T-cell (primary cell): ENCODE measurements at places on chromosomes 11 and 22. TPM values are rescaled to one million over a fixed set of nuclear protein-coding genes. Genes with fewer than 3 reads are reported as not detected.

- H3K27me3 ChIP-seq: no peaks in the 10 kb centered on the region
- no peaks in the 10 kb centered on the region for H3K4me1 ChIP-seq
- DNase-seq: no peak
- no peaks in the 10 kb centered on the region for H3K36me3 ChIP-seq
- H3K4me3 ChIP-seq: no peak overlapping the region
Observed at GRCh38 chr11:84558085-84558905, 1068.8 kb downstream of the DLG2 start.

DNA sequence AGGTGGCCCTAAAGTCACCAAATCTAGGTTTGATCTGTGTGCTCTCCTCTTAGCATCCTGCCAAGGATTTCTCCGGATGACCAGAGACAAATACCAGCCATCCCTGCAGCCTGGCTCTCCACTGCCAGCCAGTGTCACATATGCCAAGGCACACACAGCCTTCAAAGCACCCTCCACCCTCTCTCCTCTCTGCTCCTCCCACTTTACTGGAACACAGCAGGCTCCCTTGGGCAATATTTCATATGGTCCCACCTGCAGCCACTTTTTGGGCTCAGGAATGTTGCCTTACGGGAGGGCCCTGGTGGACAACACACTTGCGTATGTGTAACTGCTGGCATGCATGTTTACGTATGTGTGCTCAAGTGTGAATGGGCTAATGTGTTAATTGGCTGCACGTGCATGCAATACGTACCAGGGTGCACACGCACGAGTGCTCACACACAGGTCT lies 183.9 kb downstream of the CEP164 start:
- DNase-seq: no peak
- H3K4me3 ChIP-seq: no peak overlapping the region
- no peak overlapping the region for H3K27ac ChIP-seq
- peaks cover 51% of the 10 kb centered on the region for H3K27me3 ChIP-seq
- no peaks in the 10 kb centered on the region for H3K4me1 ChIP-seq

- no peak overlapping the region for H3K27ac ChIP-seq
- H3K4me3 ChIP-seq: no peak overlapping the region
- DNase-seq: peak; percentile 29
Observed at GRCh38 chr22:36486619-36487384, 5.4 kb upstream of the TXN2 start.

- H3K27ac ChIP-seq: no peak overlapping the region
- no peaks in the 10 kb centered on the region for H3K36me3 ChIP-seq
- no peaks in the 10 kb centered on the region for H3K4me1 ChIP-seq
Observed at GRCh38 chr11:121696177-121696871, 243.6 kb upstream of the SORL1-AS1 start.

- no peaks in the 10 kb centered on the region for H3K27me3 ChIP-seq
- H3K4me3 ChIP-seq: no peak overlapping the region
- no peak for DNase-seq
- no peaks in the 10 kb centered on the region for H3K4me1 ChIP-seq
Observed at GRCh38 chr22:44543362-44543761, 45.3 kb upstream of the RTL6 start.

- H3K36me3 ChIP-seq: no peaks in the 10 kb centered on the region
- H3K27me3 ChIP-seq: peaks cover 13% of the 10 kb centered on the region
- no peak overlapping the region for H3K4me3 ChIP-seq
- H3K27ac ChIP-seq: no peak overlapping the region
Observed at GRCh38 chr22:44550711-44551491, 52.9 kb upstream of the RTL6 start.

DNA sequence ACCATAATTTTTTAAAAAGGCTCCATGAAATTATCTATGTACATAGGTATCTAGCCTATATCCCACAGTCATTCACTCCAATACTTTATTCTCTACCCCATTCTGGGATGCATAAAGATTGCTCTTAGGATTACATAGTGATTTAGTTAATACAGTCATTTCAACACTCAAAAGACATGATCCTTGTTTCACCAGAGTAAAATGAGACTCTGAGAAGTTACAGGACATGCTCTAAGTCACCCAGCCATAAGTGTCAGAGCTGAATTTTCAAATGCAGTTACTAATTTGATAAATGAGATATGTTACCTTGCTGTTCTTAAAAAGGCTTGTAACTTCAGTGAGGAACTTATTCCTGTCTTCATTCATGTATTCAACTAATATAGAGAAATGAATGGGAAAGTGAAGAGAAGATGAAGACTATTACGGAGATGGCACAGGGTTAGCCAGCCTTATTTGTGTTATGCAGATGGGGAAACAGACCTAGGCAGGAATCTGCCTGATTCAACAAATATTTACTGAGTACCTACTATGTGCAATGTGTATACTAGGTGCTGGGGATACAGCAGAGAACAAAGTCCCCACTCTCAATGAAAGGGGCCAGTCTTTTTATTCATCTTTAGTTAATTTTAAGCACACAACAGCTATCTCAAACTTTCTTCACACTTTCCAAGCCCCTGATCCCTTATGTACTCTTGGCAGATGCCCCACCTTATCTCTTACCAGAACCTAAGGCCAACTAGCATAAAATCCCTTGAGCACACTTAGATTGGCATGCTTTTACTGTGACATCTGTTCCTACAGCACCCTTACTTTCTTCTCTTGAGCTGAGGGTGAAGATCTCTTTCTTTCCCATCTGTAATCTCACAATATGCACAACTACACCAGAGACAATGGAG lies 21.6 kb downstream of the MAPK1 start:
- H3K4me1 ChIP-seq: peaks cover 27% of the 10 kb centered on the region
- no peak overlapping the region for H3K27ac ChIP-seq
- no peak overlapping the region for H3K4me3 ChIP-seq

- H3K36me3 ChIP-seq: no peaks in the 10 kb centered on the region
- no peaks in the 10 kb centered on the region for H3K4me1 ChIP-seq
- no peak for DNase-seq
- no peak overlapping the region for H3K27ac ChIP-seq
- no peak overlapping the region for H3K4me3 ChIP-seq
Observed at GRCh38 chr11:35970445-35970844, 26.6 kb downstream of the LDLRAD3 start.

DNA sequence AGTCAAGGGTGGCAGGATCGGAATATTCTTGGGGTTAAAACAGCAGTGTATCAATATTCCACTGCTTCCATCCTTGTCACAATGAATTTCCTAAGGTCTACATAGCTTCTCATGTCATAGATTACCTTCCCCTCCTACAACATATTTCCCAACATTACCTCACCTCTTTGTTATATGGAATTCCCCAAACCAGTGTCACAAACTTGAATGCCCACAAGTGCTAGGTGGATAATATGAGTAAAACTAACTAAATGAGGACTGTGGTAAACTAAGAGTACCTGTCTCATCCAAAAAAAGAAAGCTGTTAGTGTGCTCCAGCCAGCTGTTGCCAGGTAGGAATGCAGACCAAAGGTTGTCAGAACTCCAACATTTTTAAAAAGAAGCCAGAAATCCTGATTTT lies 17.0 kb upstream of the NUCB2 start:
- H3K4me1 ChIP-seq: peaks cover 3% of the 10 kb centered on the region
- no peaks in the 10 kb centered on the region for H3K27me3 ChIP-seq
- DNase-seq: no peak
- no peak overlapping the region for H3K4me3 ChIP-seq
- H3K36me3 ChIP-seq: no peaks in the 10 kb centered on the region

- no peak overlapping the region for H3K27ac ChIP-seq
- no peak overlapping the region for H3K4me3 ChIP-seq
- H3K36me3 ChIP-seq: no peaks in the 10 kb centered on the region
- peaks cover 13% of the 10 kb centered on the region for H3K27me3 ChIP-seq
- no peak for DNase-seq
- peaks cover 3% of the 10 kb centered on the region for H3K4me1 ChIP-seq
Observed at GRCh38 chr11:77069969-77070582, 3.3 kb downstream of the CAPN5 start.

DNA sequence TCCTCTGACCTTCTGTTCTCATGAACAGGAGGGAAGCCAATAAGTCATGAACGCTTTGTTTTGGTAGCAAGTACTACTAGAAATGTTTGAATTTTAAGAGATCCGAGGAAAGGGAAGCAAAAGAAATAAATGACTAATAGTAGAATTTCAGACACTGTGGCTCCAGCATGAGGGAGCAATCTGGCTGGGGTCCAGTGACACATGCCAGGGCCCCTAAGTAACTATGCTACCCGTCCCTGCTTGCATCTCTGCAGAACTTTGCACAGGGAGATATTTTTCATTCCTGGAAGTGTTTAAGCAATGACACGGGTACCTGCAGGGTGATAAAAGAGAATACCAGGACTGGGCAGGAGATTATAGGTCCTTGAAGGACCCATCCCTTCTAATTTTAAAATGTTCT lies 7.3 kb upstream of the ADAMTS8 start:
- no peak overlapping the region for H3K4me3 ChIP-seq
- H3K27ac ChIP-seq: no peak overlapping the region
- DNase-seq: no peak
- H3K4me1 ChIP-seq: peaks cover 15% of the 10 kb centered on the region
- peaks cover under 1% of the 10 kb centered on the region for H3K27me3 ChIP-seq
- H3K36me3 ChIP-seq: no peaks in the 10 kb centered on the region

- no peak overlapping the region for H3K4me3 ChIP-seq
- H3K36me3 ChIP-seq: no peaks in the 10 kb centered on the region
- H3K27ac ChIP-seq: no peak overlapping the region
- H3K4me1 ChIP-seq: no peaks in the 10 kb centered on the region
- DNase-seq: no peak
Observed at GRCh38 chr11:110991661-110992355, 253.7 kb upstream of the POU2AF2 start.

GRCh38 chr11:118229274-118229847 lies 4.5 kb upstream of the JAML start:
- peaks cover 32% of the 10 kb centered on the region for H3K36me3 ChIP-seq
- DNase-seq: no peak
- H3K4me1 ChIP-seq: peaks cover 57% of the 10 kb centered on the region
- no peaks in the 10 kb centered on the region for H3K27me3 ChIP-seq
- H3K4me3 ChIP-seq: no peak overlapping the region
- peak overlapping the region; percentile 84 for H3K27ac ChIP-seq

DNA sequence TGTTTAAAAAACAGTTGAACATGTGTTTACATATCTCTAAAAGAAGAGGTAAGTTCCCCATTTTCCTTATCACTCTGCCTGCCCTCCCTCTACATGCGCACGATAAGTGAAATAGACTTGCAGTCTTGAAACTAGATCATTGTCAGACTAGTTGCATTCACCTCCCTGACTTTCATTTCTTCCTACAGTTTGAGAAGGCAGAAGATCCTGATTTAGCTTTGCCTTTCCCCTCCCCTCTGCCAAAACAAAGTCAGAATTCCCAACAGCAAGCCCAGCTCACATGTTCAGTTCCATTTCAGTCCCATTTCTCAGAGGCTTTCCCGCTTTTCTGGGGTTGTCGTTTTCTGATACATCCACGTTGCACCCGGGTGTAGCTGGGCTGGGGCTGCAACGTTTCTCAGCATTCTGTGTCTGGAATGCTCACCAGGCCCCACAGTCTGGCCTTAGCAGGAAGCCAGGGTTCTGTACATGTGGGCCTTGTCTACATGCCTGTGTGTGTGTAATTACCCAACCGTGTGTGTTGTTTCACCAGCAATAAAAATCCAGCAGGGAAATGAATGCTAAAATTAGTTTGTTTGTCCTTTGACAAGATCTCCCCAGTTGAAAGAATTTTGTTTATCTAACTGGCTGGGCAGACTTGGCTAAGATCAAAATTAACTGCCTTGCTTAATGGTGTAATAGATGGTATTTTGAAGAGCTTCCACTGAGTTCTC lies 179.2 kb downstream of the DBX1 start:
- H3K4me1 ChIP-seq: no peaks in the 10 kb centered on the region
- no peak overlapping the region for H3K4me3 ChIP-seq
- H3K27ac ChIP-seq: no peak overlapping the region
- DNase-seq: no peak

GRCh38 chr11:34219941-34220370 lies 114.5 kb downstream of the NAT10 start:
- DNase-seq: no peak
- H3K36me3 ChIP-seq: no peaks in the 10 kb centered on the region
- no peaks in the 10 kb centered on the region for H3K4me1 ChIP-seq
- H3K4me3 ChIP-seq: no peak overlapping the region

- no peaks in the 10 kb centered on the region for H3K4me1 ChIP-seq
- H3K4me3 ChIP-seq: no peak overlapping the region
- no peak for DNase-seq
- no peak overlapping the region for H3K27ac ChIP-seq
Observed at GRCh38 chr11:88164320-88164719, 10.9 kb downstream of the RAB38 start.

GRCh38 chr11:36361901-36362391 lies 65.9 kb downstream of the PRR5L start:
- H3K27ac ChIP-seq: peak overlapping the region; percentile 4
- H3K4me3 ChIP-seq: peak overlapping the region; percentile 9
- H3K4me1 ChIP-seq: peaks cover 22% of the 10 kb centered on the region
- no peak for DNase-seq
- no peaks in the 10 kb centered on the region for H3K36me3 ChIP-seq
- H3K27me3 ChIP-seq: no peaks in the 10 kb centered on the region

- no peak overlapping the region for H3K4me3 ChIP-seq
- H3K36me3 ChIP-seq: peaks cover 1% of the 10 kb centered on the region
- H3K27me3 ChIP-seq: no peaks in the 10 kb centered on the region
- no peak for DNase-seq
- H3K4me1 ChIP-seq: peaks cover 15% of the 10 kb centered on the region
- no peak overlapping the region for H3K27ac ChIP-seq
Observed at GRCh38 chr22:41848468-41848867, 15.6 kb downstream of the SREBF2 start.

- H3K4me1 ChIP-seq: peaks cover 32% of the 10 kb centered on the region
- H3K4me3 ChIP-seq: peak overlapping the region; percentile 26
- peak; percentile 90 for DNase-seq
- H3K27ac ChIP-seq: peak overlapping the region; percentile 94
Observed at GRCh38 chr11:66317723-66318599, 1.1 kb upstream of the CD248 start.

GRCh38 chr11:96179905-96180304 lies 163.1 kb downstream of the MAML2 start:
- H3K4me1 ChIP-seq: peaks cover 6% of the 10 kb centered on the region
- no peak overlapping the region for H3K27ac ChIP-seq
- no peak for DNase-seq
- H3K36me3 ChIP-seq: peaks cover 7% of the 10 kb centered on the region
- H3K4me3 ChIP-seq: no peak overlapping the region
- no peaks in the 10 kb centered on the region for H3K27me3 ChIP-seq

- peaks cover 3% of the 10 kb centered on the region for H3K27me3 ChIP-seq
- no peaks in the 10 kb centered on the region for H3K36me3 ChIP-seq
- no peak for DNase-seq
- H3K27ac ChIP-seq: no peak overlapping the region
Observed at GRCh38 chr22:34696557-34696956, 369.4 kb upstream of the ISX start.

Gene MPZL2
- total RNA-seq: 5.6 TPM

Gene NUDT8
- total RNA-seq: 5.3 TPM

Gene CNTF
- 3.9 TPM for total RNA-seq

Gene CYP2D6
- total RNA-seq: 9.8 TPM

Gene SNX32
- 1.1 TPM for total RNA-seq

Gene MCM5
- 66.8 TPM for total RNA-seq

Gene CNGA4
- 0.20 TPM for total RNA-seq
